Stimulated activated CD4-positive, alpha-beta T cell treated with anti-CD3 and anti-CD28 coated beads, Interleukin-4, amount 100 ng/mL, for 24 hours (primary cell): ENCODE measurements at places on chromosomes 11 and 22.

GRCh38 chr11:118086913-118087768, at the start of gene SMIM35:
TSS of gene SMIM35 (minus strand) at chr11:118086963. CDS start at chr11:118086757, 206 bp downstream.
- no peak for DNase-seq

DNA sequence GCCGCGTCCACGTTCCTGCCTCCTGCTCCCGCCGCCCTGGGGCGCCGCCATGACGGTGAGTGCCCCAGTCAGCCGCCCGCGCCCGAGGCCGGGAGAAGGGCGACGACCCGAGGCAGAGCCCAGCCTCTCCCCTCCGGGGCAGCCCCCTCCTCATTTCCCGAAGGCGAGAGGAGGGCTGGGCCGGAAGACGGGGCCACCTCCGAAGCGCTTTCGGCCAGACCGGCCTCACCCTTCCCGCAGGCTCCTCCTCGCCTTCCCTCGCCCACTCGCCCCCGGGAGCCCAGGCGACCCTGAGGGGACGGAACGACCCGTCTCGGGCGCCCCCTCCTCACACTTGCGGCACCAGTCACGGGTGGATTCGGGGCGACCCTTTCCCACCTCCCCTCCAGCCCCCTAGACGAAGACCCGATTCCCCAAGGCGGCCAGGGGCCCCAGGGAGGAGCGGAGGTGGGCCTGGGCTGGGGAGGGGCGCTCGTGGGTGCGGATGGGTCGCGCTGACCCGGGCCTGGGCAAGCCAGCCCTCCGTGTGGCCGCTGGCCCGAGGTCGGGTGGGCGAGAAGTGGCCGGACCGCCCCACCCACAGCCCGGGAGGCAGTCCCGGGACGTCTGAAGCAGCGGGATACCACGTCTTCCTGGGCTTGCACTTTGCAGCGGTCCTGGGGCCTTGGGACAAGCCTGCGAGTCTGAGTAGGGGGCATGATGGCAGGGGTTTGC, 49.7 kb downstream of the TRIOBP start:
- no peak for DNase-seq

GRCh38 chr11:131896978-131897615, 526.7 kb downstream of the NTM start:
- no peak for DNase-seq

- no peak for DNase-seq
Observed at GRCh38 chr22:44419429-44419828, 78.6 kb downstream of the RTL6 start.

GRCh38 chr22:41801147-41801819, 804 bp downstream of the CCDC134 start:
- no peak for DNase-seq

- no peak for DNase-seq
Observed at GRCh38 chr11:78109081-78110015, 29.7 kb upstream of the NDUFC2 start.

DNA sequence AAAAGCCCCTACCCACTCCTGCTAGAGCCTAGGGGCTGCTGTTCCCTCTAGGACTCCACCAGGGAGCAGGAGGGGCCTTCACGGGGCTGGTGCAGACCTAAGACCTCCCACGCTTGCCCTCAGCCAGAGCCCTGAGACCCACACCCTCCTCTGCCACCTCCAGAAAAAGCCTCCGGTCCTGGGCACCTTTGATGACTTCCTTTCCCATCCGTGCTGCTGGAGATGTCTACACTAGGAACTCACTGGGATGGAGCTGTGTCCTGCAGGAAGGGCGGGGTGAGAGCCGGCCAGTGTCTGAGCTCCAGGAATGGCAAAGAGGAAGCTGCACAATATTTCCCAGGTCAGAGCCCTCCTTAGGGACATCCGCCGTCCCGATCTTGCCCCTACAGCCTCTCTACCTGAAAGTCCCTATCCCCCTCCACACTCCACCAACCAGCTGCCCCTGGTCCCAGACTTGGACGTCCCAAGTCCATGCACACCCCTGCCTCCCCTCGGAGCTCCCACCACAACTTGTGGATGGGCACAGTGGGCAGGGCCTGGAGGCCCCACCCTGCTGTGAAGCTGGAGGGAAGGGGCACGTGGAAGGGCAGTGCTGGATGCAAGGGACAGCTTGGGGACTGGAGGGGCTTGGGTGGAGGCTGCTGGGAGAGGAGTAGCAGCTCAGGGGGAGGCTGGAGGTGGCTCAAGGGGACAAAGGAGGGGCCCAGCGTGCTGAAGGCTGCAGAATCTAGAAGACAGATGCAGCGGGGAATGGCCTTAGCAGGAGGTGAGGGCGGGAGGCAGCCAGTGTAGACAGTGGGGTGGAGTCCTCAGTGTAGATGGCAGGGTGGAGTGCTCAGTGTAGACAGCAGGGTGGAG, 13.5 kb upstream of the LRP5 start:
- DNase-seq = no peak

DNA sequence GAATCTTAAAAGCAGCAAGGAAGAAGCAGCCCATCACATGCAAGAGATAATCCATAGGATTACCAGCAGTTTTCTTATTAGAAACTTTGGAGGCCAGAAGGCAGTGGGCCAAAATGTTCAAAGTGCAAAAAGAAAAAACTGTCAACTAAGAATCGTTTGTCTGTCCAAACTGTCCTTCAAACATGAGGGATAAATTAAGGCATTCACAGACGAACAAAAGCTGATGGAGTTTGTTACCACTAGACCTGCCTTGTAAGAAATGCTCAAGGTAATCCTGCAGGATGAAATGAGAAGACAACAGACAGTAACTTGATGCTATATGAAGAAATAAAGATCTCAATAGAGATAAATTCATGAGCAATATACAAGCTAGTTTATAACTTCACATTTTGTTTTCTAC, 150.4 kb downstream of the WNT7B start:
- no peak for DNase-seq

- DNase-seq = no peak
Observed at GRCh38 chr11:36326524-36327419, 30.7 kb downstream of the PRR5L start.

GRCh38 chr11:2208691-2209369, 37.2 kb upstream of the TH start:
- peak; percentile 1 for DNase-seq

DNA sequence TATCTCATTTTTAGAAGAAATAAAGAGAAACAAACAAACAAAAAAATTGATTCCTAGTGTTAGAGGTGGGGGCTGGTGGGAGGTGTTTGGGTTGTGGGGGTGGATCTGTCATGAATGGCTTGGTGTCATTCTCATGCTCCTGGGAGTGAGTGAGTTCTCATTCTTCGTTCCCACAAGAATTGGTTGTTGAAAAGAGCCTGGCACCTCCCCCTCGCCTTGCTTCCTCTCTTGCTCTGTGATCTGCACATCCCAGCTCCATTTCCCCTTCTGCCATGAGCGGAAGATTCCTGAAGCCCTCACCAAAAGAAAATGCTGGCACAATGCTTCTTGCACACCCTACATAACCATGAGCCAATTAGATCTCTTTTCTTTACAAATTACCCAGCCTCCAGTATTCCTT, 277.8 kb downstream of the ST3GAL4 start:
- no peak for DNase-seq

- no peak for DNase-seq
Observed at GRCh38 chr11:114073007-114073827, 13.7 kb downstream of the ZBTB16 start.
